GM12864 (cell line): ENCODE measurements at places on chromosomes 1 and 21.

DNA sequence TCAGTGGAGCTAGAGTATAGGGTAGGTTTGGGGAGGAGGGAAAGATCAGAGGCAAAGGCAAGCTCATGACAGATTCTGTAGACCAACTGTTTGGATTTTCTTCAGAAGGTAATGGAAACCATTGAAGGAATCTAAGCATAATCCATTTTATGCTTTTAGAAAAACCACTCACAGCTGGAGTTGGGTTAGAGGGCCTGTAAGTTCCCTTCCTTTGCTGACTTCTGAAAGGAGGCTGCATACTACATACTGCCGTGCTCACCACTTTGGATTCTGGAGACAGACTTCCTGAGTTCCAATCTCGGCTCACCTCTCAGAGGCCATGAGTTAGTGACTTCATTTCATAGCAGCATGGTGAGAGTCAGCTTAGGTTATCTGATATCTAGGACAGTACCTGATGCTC is 6.4 kb upstream of the SYT2 start:
- no peak for DNase-seq

- DNase-seq, result no peak
Observed at GRCh38 chr1:57719274-57719673, 295.4 kb upstream of the DAB1 start.

DNA sequence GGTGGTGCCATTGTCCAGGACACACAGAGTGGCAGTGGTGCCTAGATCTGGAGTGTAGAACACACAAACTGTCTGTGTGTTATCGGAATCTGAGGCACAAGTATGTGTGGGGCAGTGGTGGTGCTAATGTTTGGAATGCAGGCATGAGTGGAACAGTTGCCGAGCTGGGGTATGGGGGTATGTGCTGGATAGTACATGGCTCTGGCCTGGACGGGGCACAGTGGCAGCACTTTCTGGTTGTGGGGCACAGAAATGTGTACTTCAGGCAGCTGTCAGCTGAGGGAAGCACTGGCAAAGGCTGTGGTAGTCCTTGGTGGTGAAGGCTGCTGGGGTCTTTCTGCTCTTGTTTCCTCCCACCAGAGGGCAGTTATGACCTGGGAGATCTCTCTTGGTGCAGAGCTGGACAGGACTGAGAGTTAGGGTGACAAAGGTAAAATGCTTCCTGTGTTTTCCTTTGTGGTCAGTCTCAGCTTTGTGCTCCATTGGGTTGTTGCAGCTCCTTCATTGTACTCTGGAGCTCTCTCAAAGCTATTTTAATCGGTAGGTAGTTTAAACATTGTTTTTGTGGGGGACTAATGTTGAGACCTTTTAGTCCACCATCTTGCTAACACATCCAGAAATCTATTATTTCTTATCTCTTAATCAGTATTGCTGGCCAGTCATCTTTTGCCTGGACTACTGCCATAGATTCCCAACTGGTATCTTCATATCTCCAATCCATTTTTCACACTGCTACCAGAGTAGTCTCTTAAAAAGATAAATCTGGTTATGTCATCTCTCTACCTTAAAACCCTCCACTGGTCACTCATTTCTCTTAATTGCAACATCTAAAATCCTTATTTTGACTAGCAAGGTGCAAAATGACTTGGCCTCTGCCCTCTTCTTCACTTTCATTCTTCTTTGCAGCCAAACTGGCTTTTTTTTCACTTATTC is 83.9 kb upstream of the NBPF4 start:
- no peak for DNase-seq

DNA sequence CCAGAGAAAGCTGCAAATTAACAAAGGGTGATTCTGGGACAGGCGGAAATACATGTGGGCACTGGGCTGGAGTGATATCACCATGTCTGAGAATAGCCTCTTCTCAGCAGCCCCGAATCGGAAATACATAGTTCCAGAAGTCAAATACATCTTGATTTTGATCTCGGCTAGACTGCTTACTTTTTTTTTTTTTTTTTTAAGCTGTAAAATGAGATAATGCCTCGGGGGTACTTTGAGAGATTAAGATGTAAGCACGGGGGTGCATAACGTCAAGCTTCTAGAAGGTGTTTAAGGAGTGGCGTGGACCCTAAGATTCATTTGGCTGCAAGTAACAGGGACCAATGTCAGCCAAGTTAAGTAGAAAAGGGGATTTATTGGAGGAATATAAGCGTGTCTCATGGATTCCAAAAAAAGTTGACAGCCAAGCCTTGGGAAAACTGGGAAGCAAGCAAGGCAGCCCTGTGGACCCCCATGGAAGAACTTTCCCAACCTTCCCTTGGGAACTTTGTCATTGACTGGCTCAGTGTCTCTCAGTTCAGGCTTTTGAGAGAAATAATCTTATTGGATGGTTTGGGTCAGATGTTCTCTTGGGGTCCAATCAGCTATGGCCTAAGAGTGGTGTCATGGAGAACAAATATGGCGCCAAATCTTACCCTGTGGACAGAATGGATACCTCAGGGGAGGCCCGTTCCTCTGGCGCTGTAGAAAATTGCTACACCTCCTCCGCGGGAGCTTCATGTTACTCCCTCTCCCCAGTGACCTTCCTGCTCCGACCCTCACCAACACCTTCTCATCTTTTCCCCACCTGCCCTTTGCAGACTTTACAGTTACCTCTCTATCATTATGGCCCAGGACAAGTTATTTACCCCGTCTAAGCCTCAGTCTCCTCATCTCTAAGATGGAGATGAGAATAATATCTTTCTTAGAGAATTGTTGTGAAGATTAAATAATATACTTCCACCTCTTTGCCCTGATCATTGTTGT is 186.6 kb downstream of the KAZN start:
- no peak for DNase-seq

DNA sequence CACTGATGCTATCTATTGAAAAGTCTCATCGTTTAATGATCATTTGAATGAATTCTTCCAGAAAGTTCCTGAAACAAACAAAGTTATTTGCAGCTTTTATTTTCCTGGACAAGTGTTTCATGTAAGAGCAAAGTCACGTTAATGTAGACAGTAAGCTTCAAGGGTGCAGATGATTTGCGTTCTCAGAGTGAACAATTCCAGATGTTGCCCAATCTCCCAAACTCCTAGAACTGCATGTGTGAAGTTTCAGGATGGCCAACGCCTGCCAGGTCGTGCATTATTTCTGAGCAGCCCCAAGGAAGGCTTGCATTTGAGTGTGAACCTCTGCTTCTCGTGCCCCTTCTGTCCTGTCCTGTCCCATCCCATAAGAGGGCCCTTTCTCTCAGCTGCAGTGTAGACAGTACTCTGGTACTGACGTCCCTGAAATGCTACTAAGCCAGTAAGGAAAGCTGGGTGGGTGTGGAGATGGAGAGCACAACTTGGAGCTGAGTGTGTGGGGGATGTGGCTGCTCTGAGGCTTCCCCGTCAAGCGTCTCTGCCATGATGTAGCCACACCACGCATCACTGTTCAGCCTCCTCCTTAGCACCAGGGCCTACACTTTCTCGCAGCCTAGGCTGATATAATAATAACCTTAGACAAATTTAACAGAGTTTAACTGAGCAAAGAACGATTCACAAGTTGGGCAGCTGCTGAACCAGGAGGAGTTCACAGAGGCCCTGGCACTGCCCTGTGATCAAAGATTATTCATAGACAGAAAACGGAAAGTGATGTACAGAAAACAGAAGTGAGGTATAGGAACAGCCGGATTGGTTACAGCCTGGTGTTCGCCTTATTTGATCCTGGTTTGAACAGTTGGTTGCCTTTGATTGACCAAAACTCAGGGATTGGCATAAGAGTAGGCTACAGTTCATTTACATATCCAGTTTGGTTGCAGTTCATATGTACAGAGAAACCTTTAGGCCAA is 50.4 kb downstream of the RHOU start:
- no peak for DNase-seq

DNA sequence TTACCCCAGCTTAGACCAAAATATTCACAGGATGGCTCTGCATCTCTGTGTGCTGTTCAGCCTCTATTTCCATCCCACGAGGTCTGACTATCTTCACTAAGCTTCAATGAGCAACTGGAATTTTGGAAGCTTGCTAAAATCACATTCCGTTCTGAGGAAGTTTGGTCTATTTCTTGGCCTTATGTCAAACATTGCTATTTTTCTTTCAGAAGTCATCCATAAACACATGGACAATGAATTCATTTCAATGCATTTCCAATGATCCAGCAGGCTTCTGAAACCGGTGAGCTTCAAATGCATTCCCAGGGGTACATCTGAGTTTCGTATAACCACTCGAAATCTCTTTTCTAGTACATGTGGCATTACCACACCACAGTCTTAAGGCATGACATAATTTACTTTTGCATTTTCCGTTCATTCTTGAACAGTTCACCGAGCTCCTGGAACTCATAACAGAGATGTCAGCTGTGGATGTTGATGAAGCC is 294.1 kb upstream of the KAZN start:
- DNase-seq, result no peak

- no peak for DNase-seq
Observed at GRCh38 chr1:55384637-55385036, 169.5 kb upstream of the USP24 start.

GRCh38 chr21:42209801-42210479 is 9.0 kb upstream of the ABCG1 start:
- no peak for DNase-seq

- no peak for DNase-seq
Observed at GRCh38 chr1:155978973-155979429, 654 bp upstream of the ARHGEF2 start.

DNA sequence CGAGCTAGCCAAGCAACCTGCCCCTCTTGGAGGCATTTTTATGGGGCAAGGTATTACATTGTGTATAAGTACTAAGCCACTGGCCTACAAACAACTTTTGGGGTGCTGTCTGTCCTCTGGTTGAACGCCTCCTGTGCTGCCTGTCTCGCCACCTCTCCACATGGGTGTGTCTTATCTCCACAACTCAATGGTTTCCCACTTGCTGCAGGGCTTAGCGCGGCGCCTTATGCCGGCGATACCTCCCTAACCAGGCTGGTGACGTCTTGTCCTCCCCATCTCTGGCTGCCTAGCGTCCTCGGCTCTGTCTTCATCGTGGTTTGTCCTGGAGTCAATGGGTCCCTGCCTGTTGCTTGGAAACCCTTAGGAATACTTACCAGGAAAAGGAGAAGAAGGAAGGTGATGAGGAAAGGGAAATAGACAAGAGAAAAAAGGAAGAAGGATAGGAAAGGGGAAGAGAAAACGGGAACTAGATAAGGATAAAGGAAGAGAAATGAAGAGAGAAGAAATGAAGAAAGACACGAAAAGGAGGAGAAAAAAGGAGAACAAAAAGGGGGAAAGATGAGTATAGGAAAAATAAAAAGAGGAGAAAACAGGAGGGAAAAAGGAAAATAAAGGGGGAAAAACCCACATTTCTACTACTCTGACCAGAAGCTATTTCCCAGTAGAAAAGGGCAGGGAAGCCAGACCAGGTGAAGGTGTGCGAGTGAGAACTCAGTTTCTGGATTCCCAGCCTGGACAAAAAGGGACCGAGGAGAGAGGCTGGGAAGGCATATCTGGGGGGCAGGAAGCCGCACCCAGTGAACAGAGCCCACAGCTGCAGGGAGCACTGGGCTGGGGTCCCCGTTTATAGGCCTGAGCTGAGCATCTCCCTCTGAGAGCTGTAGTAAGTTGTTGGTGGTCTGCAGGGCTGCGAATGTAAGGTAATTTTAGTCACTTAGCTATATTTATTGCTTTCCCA is 86.2 kb downstream of the CLIC6 start:
- DNase-seq, result no peak

DNA sequence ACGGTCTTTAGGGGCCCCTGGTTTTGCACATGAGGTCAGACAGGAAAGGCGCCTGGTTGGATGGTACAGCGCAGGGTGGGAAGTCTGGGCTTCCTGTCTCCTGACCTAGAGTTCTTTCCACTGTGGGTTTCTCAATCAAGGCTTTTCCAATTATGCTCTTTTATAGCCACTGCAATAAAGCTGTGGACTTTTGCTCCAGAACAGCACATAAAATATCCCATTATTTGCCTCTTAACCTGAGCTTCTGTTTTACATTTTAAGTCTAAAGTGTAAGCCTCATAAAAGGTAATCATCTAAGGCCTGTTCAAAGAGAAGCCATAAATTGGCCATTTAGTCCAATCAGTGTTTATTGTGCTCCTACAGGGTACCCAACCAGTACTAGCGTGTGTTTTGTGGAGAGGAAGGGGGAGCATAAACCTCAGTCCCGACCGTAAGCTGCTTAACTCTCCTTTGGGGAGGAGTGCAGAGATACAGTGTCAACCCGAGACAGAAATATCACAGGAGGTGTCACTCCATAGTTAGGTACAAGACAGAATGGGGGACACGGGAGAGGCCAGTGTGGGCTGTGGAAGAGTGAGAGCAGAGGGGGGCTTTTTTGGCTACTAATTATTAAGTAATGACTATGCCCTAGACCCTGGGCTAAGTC is 270.0 kb downstream of the TRABD2B start:
- no peak for DNase-seq

GRCh38 chr1:188517139-188517538 is 1688.4 kb downstream of the PLA2G4A start:
- no peak for DNase-seq

GRCh38 chr1:24263746-24264145 is 55.4 kb upstream of the GRHL3 start:
- DNase-seq, result no peak

GRCh38 chr1:179142889-179143299 is 61.0 kb downstream of the TOR3A start:
- DNase-seq, result no peak

DNA sequence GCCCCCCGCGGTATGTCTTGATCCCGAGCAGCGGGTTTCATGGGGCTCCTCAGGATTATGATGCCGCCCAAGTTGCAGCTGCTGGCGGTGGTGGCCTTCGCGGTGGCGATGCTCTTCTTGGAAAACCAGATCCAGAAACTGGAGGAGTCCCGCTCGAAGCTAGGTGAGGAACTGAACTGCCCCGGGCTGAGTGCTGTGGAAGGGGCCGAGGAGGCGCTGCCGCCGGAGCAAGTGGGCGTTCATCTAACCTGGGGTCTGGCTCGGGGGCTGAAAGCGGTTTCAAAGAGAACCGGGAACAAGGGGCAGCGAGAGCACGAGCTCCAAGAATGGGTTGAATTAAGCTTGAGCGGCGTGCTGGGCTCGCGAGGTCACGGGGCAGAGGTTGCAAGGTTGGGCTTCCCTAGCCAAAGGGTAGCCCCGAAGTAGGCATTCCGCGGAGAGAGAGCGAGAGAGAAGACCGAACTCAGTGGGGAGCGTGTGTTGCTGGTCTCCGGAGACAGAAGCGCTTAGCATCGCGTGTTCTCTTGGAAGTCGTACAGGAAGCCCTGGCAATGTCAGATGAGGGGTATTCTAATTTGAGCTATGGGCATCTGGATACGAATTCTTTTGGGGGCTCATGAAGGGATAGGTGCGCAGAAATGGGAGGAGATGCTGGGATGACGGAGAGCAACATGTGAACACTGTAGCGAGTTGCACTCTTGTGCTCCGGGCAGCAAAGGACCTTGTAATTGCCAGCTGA is 732 bp downstream of the HS2ST1 start:
- DNase-seq, result no peak

GRCh38 chr21:45150638-45151131 is 76.3 kb downstream of the ADARB1 start:
- no peak for DNase-seq

GRCh38 chr1:184425449-184426277 is 38.8 kb downstream of the C1orf21 start:
- no peak for DNase-seq
